AG10803 (cell line): ENCODE measurements at places on chromosomes 1 and 21.
A peak's percentile ranks its signal among the peaks of the same experiment; 100 is the strongest.

- DNase-seq = no peak
These were observed 503 bp upstream of the SRSF11 start for GRCh38 chr1:70220517-70221237.

DNA sequence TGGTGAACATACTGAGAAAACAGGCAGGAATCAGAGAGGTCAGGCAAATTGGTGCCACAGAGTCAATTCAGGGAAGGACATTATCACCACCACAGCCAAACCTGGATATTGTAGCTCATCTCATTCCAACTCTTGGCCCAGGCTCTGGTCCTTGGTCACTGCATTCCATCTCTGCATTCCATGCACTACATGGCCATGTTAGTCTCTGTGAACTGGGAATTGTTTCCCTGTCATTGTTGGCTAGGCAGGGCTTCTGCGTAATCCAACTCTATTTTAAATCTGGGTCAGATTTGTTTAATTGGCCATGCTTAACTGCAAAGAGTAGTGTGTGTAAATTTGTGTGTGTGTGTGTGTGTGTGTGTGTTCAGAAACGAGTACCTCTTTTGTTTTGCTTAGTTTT lies 837.6 kb upstream of the ADAMTS5 start:
- DNase-seq = peak; percentile 67

- peak; percentile 82 for DNase-seq
These were observed 51.0 kb downstream of the KIAA0319L start for GRCh38 chr1:35505911-35506798.

DNA sequence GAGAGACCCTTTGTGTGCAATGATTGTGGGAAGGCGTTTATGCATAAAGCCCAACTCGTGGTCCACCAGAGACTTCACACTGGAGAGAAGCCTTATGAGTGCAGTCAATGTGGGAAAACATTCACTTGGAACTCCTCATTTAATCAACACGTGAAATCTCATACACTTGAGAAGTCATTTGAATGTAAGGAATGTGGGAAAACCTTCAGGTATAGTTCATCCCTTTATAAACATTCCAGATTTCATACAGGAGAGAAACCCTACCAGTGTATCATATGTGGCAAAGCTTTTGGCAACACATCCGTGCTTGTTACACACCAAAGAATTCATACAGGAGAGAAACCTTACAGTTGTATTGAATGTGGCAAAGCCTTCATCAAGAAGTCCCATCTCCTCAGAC lies 15.5 kb downstream of the ZNF684 start:
- no peak for DNase-seq

- DNase-seq = no peak
These were observed 19.7 kb upstream of the ADGRB2 start for GRCh38 chr1:31783846-31784245.

GRCh38 chr1:67118191-67118590 lies 16.6 kb downstream of the C1orf141 start:
- no peak for DNase-seq

DNA sequence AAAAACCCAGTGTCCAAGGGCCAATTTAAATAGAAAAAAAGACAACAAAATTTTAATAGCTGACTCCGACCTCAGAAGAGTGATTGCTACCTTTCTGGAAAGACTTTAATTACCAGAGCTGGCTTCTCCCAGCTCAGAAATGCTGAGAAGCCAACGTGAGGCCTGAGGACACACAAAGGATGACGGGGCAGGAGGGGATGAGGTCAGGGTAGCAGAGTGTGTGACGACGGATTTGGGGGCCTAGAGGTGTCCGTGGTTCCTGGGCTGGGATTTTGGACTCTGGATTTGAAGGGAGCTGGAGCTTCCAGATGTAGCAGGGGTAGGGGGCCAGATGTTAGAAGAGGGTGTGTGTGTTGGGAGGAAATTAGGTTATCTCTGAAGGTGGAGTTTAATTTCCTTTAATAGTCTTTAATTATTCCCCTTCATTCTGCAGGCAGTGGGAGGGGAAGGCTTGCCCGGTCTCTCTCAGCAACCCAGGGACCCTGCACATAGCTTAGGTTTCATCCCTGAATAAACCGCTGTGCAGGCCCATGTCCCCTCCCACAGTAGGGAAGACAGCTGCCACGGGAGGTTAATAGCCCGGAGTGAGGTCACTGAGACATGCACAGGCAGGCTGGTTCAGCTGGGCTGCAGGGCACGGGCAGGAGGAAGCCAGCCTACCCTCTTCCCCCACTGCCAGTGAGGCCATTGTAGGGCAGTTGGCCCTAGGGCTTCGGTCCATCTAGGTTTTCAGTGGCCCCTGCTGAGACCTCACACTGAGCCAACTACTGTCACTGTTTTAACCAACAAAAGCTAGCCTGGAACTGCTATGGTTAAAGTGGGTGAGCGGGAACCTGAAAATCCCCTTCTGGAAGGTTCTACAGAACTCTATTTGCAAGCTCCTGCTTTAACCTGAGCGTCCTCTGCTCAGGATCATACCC lies 3.8 kb upstream of the PADI3 start:
- DNase-seq = no peak

DNA sequence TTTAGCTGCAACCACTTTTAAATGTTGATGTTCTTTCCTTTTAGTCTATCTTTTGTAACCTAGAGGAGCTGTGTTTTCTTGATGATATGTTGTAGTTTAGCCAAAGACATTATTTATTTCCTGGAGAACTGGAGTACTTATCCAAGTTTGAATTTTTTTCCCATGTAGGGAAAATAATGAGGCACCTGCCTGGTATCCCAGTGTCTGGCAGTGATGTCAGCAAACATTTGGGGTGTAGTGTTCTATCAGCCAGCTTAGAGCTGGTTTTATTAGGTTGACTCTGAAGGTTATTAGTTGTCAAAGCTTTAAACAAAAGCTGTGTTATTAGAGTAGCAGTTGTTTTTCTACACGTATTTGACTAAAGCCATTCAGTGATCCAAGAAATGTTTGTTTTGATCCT lies 3.2 kb downstream of the CTPS1 start:
- DNase-seq = peak; percentile 48

GRCh38 chr21:34969423-34970166 lies 79.5 kb downstream of the RUNX1 start:
- DNase-seq = no peak

DNA sequence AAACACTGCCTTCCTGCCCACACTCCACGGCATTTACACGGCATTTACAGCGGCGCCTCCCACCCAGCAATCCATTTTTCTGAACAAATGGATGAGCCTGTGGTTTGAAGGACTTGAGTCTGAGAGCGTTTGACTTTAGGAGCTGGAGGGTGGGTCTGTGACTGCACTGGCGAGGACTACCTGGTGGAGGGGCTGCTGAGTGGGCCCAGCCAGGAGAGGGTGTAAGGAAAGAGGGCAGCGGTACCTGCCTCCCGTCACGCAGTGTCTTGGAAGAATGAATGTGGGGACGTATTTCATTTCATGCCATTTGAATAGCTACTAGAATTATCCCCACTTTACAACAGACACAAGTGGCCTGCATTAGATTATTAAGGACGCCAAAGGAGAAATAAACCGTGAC lies 62.9 kb downstream of the B3GALT5 start:
- no peak for DNase-seq

DNA sequence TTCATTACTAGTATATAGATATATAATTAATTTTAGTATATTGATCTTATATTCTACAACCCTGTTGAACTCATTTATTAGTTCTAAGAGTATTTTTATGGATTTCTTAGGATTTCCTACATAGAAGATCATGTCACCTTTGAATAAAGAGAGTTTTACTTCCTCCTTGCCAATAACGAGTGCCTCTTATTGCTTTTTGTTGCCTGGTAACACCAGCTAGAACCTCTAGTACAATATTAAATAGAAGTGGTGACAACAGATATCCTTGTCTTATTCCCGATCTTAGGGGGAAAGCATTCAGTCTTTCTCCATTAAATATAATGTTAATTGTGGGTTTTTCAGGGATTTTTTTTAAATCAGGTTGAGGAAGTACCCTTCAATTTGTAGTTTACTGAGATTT lies 40.8 kb downstream of the WNT2B start:
- DNase-seq = no peak

GRCh38 chr1:182110635-182111034 lies 49.1 kb upstream of the ZNF648 start:
- DNase-seq = no peak

GRCh38 chr1:26009796-26010447 lies 11.7 kb upstream of the EXTL1 start:
- no peak for DNase-seq

GRCh38 chr1:84298684-84299535 lies 2.6 kb upstream of the SAMD13 start:
- DNase-seq = no peak

DNA sequence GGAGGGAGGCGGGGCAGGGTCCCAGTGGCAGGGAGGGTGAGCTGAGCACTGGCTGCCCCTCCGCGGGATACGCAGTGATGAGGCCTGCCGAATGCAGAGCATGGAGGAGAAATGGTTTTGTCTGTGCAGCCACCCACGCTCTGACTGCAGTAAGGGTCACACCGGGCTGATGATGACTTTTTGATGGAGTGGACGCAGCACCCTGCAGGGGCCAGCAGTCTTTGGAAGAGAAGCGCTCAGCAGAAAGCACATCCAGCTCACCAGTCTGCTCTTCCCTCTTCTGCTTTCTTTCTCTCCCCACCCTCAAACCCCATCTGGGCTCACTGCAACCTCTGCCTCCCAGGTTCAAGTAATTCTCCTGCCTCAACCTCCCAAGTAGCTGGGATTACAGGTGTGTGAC lies 61.9 kb upstream of the ATP1A1 start:
- DNase-seq = no peak

DNA sequence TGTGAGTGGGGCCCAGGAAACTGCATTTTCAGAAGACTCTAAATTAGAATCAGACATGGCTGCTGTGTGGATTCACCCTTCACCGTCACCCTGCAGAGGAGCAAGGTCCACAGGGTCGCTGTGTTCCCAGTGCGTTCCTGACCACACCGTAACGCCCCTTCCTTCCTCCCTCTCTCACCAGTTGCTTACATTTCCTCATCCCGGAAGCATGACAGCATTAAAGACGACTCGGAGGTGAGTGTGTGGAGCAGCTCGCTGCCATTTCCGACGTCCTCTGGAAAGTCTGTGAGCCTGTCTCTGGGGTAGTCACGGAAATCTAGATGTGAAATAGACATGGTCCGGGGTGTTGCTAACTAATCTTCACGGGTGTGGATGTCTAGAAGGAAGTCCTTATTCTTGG lies 45.9 kb downstream of the FAAP20 start:
- no peak for DNase-seq
